ENCODE measurements at places on chromosomes 16 and 17.
A peak's percentile ranks its signal among the peaks of the same experiment; 100 is the strongest.

GRCh38 chr17:79612468-79613194, 1.8 kb upstream of the RBFOX3 start:
- DNase-seq: peak; percentile 23

GRCh38 chr17:12406623-12407215, 259.0 kb upstream of the MYOCD start:
- DNase-seq: peak; percentile 61

DNA sequence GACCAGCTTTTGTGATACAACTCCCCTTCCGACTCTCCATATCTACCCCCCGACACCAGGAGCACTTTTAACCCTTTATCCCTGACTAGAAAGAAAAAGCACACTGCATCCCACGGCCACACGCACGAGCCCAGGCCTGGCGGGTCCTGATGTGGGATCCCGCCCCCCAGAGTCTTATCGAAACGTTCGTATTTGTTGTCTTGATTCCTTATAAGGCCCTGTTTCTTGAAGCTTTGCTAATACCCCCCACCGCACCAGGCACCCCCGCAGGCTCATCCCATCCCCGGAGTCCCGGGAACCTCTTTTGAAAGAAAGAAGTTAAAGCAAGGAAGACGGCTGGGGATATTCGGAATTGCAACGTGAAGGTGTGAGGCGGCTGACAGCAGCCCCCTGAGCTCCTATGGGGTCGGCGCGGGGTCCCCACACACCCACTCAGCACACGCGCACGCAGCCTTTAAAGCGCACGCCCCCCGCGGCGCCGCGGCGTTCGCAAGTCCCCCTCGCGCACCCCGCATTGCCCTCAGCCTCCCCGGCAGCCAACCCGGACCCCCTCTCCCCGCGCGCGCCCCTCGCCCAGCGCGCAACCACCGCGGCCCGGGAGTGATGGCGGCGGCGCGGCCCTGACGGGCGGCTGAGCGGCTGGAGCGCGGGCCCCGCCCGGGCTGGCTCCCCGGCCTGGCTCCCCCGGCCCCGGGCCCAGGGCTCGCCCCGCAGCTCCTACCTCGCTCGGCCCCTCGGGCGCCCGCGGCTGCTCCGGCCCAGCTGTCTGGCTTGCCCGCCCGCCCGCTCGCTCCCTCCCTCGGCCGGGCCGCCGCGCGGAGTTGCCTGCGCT, 448 bp downstream of the STAT5B start:
- DNase-seq: no peak

- DNase-seq: no peak
These were observed 33.9 kb downstream of the CREBBP start for GRCh38 chr16:3846595-3847091.

DNA sequence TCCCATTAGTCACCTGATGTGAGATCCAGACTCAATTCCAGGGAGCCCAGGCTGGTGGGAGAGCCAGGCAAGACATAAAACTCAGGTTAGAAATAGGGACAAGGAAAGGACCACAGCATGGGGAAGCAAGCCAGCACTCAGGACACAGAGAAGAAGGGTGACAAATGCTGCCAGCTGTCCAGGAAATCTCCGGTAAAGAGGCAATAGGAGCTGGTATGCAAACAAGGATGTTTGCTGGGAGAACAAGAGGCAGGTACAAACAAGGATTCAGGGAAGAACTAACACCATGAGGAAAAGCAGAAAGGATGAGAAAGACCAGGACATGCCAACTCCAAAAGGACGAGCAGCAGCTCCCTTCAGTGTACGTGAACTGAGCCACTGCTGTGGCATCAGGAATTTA, 10.2 kb upstream of the TXNDC11 start:
- no peak for DNase-seq

DNA sequence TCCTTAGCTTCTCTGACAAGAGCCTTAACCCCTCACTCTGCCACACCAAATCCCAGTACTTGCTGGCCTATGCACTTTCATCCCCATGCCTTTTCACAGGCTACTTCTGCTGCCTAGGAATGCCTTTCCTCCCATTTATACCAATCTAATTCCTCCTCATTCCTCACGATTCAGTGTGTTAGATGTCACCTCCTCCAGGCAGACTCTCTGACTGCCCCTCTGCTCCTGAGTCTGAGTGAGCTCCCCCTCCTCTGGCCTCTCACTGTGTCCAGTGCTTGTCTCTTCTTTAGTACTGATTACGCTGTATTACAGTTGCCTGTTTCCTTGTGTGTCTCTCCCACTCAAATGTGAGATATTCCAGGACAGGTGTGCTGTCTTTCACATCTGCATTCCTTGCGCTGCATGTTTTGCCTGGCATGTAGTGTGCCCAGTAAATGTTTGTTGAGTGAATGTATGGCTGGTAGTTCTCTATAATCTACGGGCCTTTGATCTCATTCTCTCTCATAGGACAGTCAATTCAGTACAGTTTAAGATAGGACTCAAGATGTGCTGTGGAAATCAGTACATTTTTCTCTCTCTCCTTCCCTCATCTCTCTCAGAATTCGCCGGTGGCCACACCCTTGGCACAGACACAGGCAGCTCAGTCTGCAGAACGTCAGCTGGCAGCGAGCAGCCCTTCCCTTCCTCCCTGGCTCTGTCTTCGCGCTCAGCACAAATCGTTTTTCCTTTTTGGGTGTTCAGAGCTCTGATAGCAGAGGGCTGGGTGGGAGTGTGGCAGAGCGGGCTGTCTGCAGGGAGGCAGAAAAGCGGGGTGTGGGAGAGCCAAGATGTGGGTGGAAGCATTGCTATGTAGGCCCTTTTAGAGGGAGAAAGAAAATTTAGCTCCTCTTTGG, 18.5 kb downstream of the ARL4D start:
- no peak for DNase-seq

- no peak for DNase-seq
These were observed 68.4 kb downstream of the VMP1 start for GRCh38 chr17:59775786-59776350.

GRCh38 chr17:71023249-71024030, 854.1 kb downstream of the KCNJ2 start:
- no peak for DNase-seq

- DNase-seq: no peak
These were observed at the start of gene KREMEN2 for GRCh38 chr16:2963723-2964474. KREMEN2 (plus strand) TSS chr16:2964275; CDS start chr16:2964521, 246 bp downstream.

- peak; percentile 24 for DNase-seq
These were observed 1.3 kb downstream of the NAGS start for GRCh38 chr17:44005527-44006271.

Measured in HCEC 1CT (cell line).